ENCODE measurements at places on chromosomes 5 and 9.

DNA sequence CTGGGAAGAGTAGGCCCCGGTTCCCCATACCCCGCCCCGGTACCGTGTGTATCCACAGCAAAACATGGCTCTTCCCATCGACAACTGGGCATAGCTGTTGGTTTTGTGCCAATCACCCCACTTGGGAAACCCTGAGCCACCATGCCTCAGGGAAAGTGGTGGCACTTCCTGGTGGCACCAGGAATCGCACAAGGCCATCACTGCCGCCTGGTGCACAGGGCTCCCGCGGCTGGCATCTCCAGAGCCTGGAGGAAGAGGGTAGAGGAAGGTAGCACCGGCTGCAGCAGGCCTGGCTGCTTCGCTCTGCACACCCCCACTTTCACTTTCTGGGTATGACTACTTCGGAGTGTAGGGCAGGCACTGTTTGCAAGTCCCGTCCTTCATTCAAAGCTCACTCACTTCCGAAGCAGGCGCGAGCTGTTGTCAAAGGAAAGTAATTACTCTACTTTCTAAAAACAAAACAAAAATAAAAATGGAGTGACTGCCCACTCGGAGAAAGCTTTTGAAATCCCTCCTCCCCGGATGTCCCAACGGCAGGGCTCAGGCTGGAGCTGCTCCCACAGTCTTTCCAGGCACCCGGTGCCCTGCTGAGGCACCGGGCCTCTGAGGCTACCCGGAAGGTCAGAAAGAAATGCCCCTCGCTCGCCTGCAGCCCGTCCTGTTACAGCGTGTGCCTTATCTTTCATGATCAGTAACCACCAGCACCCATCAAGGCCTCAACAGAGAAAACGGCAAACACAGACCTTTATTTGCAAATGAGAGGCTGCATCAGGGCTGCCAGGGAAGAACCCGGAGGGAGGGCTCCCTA is 2.0 kb downstream of the BRD3 start:
- peak; percentile 41 for DNase-seq

- DNase-seq: peak; percentile 78
These were observed 2.7 kb downstream of the BNC2 start for GRCh38 chr9:16867576-16868311.

GRCh38 chr9:13690595-13690994 is 411.1 kb upstream of the MPDZ start:
- no peak for DNase-seq

GRCh38 chr9:113628621-113629020 is 165.1 kb downstream of the RGS3 start:
- no peak for DNase-seq

DNA sequence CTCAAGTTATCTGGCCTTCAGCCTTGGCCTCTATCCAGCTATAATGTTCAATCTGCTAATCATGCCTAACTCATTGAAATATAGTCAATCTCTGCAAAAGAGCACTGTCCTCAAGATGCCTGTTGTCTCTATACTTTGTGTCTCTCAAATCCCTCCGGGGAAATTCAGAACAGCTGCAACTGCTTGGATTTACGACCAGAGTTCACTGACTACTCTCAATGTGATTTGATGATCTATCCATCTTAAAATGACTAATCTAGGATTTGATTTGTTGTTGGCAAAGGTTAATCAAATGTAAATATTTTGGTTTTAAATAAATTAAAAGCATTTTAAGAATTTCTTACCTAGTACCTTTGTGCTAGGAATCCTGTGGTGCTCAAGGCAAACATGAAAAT is 40.9 kb downstream of the SVEP1 start:
- DNase-seq: no peak

- DNase-seq: no peak
These were observed 44.0 kb downstream of the ST8SIA4 start for GRCh38 chr5:100858987-100859545.

DNA sequence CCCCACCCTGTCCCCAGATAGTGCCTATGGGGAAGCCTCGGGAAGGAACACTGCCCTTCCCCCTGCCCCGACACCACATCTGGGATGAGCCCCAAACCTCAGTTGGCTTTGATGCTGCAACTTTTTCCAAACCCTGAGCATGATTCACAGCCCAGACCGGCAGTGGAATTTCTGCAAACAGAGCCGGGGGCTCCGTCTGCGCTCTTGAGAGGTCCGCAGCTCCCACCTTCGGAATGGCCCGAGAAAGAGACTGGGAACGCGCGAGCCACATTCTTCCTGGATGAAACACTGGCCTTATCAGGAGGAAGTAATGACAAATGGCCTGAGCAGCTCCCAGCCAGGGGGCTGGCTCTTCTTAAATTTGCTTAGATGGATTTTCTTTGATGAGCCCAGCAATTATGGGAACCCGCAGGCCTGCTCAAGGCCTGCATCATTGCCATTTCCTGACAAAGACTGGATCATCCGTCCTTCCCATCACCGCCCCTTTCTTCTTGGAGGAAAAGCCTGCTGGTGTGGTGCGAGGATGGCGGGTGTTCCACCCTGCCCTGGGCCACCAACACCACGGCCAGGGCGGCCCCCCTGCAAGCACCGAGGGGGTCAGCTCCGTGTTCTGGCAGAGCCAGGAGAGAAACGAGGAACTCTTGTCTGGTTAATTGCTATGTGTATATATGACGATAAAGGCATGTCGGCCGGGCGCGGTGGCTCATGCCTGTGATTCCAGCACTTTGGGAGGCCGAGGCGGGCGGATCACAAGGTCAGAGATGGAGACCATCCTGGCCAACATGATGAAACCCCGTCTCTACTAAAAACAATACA is 38.8 kb upstream of the COL5A1 start:
- no peak for DNase-seq

GRCh38 chr5:11904265-11904906 is at the start of gene CTNND2:
Gene CTNND2, minus strand, starts transcription at chr5:11904446. Its CDS starts 593 bp downstream, at chr5:11903853.
- DNase-seq: no peak

GRCh38 chr5:77355080-77355479 is 137.0 kb downstream of the WDR41 start:
- DNase-seq: no peak

DNA sequence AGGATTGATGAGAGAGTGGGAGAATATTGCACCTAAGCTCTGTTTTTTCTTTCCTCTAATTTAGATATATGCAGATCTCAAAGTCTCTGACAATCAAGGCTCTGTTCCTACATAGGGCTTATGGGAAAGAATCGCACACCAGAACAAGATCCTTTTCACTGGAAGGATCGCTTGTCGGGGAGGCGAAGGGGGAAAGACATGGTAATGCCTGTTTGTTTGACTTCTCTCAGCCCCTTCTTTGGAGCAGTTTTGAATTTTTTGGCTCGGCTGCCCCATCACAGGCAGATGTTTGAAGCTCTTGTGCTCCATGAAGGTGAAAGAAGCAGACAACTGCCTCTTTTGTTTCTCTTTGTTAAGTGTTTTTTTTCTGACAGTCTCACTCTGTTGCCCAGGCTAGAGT is 599.9 kb upstream of the ZNF608 start:
- DNase-seq: no peak

GRCh38 chr9:109242741-109243140 is 75.7 kb upstream of the FRRS1L start:
- DNase-seq: no peak

Measured in foreskin melanocyte (primary cell).